ENCODE measurements at places on chromosomes 5 and 9.

DNA sequence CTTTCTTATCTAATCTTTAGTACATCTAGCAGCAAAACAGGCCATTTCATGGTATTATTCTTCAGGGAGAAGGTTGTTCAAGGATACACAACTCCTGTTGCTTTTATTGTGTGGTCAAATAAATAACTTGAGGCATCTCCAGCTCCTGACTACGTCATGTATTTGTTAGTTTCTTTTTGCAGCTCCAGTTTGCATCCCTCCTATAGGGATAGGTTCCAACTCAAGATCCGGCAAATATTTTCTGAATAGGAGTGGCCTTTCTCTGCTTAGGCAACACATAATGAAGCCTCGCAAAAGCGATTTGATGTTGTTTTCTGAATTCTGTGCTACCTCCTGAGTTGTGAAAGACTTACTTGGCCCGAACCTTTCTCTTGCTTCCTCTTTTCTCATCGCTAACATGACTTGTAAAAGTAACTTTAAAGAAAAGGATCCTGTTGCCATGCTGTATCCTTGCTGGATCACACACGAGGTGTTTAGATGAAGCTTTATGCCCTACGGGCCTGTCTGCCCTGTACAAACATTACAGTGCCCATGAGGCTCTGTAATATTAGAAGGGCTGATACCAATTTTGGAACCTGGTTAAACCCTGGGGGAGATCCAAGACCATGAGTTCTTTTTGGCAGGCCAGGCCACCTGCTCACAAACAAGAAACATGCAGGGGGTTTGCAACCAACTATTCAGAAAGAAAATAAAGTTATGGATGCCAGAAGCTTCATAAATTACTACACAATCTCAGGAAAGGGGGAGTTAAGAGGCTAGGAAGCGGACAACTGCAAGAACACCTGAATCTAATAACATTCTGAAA, 149.8 kb upstream of the FGF10 start:
- no peak for DNase-seq

DNA sequence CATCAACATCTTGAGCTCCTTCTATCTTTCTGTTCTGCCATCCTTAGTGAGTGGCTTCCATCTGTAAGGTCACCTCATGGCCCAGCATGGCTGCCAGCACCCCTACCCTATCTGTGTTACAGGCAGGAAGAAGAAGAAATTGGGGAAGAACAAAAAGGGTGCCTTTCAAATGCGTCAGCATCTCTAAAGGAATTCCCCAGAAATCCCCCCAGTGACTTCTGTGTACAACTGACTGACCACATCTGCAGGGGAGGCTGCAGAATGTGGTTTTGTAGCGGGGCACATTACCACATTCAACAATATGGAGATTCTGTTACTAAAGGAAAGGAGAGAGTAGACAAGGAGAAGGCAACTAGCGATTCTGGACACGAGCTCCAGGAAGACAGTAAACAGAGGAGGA, 40.1 kb downstream of the ALG2 start:
- DNase-seq, result peak; percentile 11

DNA sequence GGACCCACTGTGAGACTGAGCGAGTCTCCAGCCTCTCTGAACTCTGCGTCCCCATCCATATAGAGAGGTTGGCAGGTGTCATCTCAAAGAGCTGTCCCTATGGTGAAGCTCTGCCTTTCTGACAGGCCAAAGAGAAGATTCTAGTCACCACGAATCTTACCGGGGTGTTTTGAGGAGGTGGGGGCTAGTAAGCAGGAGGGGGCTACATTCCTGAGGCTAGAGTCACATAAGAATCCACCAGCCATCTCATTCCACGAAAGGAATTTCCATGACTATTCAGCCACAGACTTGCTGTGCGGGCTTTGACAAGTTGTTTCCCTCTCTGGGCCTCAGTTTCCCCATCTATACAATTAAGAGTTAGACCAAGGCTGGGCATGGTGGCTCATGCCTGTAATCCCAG, 16.3 kb downstream of the PDGFRB start:
- DNase-seq, result no peak

- DNase-seq, result no peak
Observed at GRCh38 chr5:23703940-23704855, 196.8 kb downstream of the PRDM9 start.

DNA sequence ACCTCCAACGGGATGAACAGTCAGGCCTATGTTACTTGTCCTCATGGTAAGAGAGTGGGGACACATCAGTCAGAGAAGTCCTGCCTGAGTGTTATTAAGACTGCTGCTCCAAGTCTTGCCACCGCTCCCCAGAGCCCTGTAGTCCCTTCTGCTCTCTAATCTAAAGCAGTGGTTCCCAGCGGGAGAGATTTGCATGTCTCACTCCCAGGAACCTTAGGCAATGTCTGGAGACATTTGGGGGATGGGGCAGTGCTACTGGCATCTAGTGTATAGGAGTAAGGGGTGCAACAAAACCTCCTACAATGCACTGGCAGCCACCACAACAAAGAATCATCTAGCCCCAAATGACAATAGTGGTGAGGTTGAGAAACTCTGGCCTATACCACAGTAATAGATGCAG, 2.6 kb upstream of the SVEP1 start:
- DNase-seq, result no peak

DNA sequence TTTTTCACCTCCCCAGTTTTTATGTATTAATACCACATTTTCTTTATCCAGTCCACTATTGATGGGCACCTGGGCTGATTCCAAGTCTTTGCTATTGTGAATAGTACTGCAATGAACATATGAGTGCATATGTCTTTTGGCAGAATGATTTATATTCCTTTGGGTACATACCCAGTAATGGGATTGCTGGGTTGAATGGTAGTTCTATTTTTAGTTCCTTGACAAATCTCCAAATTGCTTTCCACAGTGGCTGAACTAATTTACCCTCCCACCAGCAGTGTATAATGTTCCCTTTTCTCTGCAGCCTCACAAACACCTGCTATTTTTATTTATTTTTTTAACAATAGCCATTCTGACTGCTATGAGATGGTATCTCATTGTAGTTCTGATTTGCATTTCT, 340.2 kb downstream of the ADAMTS6 start:
- no peak for DNase-seq

DNA sequence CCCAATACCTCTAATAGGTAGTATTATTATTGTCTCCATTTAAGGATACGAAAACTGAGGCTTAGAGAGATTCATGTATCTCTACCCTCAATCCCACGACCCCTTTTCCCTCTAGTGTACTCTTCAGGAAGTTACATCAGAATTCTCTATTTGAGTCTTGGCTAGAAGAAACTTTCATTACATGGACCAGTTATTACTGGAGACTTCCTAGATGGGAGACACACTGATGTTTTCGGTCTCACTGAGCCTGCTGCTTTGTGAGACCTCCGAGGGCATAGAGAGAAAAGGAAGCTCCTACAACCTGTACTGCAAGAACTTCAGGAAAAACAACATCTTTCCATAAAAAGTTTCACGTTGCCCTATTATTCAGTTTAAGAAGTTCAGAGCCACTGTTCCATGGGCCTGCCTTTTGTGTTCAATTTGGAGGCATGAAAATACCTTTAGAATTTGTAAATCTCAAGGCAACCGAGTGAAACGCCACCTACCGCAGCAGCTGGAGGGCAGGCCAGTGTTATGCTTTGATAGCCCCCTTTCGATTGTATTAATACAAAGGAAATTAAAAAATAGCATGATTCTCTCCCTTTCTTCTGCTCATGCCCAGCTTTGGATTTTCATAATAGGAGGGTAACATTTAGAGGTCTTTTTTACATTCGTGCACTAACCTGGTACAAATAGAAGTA, 223.3 kb downstream of the EBF1 start:
- no peak for DNase-seq

GRCh38 chr5:37837414-37838032, 2.3 kb downstream of the GDNF start:
- peak; percentile 55 for DNase-seq

DNA sequence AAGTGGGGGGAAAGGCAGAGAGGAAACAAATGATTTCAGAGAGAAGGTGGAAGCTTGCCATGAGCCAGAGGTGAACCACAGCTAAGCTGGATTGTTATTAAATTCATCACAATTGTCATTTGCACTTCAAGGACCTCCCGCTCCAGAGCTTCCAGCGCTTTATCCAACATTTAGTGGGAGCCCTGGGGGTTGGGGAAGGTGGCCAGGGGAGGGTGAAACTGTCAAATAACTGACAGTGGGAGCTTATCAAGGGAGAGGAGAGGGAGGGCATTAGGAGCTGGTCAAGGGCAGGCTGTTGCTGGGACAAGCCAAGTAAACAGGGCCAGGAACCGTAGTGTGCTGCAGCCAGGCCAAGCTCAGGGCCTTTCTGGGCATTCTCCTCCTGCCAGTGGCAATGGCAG, 71.5 kb downstream of the SIL1 start:
- DNase-seq, result no peak

Data from activated T-cell treated with anti-CD3 and anti-CD28 coated beads for 24 hours (primary cell).